ENCODE measurements at places on chromosomes 4 and X. TPM values are rescaled to one million over a fixed set of nuclear protein-coding genes. Genes with fewer than 3 reads are reported as not detected.

- DNase-seq = no peak
Measured at GRCh38 chr4:81032771-81033684, 2.5 kb downstream of the BMP3 start.

The LRRC66 gene
- total RNA-seq = 0.68 TPM

DNA sequence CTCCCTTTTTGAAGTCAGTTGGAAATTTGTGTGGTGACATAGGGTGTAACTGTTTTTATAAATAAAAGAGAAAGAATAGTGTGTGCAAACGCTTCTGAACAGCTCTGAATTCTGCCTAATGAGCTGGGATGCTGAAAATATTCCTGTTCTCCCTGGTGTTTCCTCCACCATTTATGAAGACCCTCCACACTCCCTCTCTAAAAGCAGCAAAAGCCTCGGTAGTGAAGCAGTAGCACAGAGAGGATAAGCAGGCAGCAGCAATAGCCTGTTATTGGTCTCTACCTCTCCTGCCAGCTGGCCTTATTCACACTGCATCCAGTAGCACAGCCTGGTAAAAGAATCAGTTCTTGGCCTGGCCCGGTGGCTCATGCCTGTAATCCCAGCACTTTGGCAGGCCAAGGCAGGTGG lies 406.1 kb downstream of the IQCM start:
- DNase-seq = no peak

DNA sequence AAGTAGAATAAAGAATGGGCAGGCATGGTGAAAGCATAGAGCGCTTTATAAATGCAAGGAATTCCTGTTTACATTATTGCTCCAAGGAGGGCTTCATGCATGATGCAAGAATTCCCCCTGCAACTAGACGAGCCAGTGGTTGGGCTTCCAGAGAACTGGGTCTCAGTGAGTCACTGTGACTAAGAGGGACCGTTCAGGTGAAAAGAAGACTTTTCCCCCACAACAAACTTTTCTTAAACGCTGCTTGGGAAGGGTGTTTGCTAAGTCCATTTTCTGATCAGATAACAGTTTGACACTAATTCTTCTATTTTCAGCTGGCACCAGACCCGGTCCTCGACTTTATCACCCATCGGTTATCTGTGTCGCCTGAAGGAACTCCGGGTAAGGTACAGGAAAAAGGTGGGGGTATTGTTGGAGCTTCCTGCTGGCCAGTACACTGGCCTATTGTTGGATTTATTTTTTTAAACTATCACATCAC lies 40.1 kb downstream of the LDB2 start:
- DNase-seq = no peak

DNA sequence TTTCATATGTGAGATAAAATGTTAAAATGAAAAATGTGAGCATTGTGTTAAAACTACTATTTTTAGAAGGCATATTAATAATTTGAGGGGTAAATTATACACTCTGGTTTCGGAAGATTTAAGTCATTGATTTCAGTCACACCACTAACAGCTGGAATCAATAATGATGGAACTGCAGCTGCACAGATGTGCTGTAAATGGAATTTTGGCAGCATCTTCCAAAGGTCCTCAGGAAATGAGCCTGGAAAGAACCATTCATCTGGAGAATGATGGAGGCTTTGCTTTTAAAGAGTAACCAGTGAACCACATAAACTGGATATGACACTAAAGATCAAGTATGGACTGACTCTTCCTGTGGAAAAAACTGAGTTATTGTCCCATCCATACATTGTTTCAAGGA lies 759.0 kb upstream of the EPHA5 start:
- DNase-seq = no peak

- DNase-seq = no peak
Measured at GRCh38 chr4:152945639-152946038, 9.5 kb downstream of the FHDC1 start.

GRCh38 chrX:108573136-108573535 lies 133.5 kb downstream of the COL4A5 start:
- DNase-seq = no peak

GRCh38 chrX:108022491-108023089 lies 22.3 kb upstream of the VSIG1 start:
- DNase-seq = no peak

Data from sigmoid colon (tissue), 7 donors.